ENCODE measurements at places on chromosomes 6 and 20.
A peak's percentile ranks its signal among the peaks of the same experiment; 100 is the strongest.

DNA sequence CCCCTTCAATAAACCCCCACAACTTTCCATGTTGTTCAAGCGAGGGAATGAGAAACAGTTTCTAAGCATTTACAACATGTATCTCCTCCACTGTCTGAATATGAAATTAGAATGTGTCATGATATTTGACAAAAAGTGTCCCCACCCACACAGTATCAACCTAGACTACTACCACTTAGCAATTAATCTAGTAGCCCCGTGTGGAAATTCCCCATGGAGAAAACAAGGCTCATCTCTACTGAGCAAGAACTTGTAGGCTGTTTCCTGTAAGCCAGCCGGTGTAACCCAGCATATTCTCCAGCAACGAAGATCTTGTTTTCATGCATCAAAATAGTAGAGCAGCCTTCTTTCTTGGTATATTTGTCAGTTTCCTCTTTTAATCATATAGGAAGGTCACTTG lies 115.0 kb downstream of the IRF4 start:
- peak; percentile 70 for DNase-seq

DNA sequence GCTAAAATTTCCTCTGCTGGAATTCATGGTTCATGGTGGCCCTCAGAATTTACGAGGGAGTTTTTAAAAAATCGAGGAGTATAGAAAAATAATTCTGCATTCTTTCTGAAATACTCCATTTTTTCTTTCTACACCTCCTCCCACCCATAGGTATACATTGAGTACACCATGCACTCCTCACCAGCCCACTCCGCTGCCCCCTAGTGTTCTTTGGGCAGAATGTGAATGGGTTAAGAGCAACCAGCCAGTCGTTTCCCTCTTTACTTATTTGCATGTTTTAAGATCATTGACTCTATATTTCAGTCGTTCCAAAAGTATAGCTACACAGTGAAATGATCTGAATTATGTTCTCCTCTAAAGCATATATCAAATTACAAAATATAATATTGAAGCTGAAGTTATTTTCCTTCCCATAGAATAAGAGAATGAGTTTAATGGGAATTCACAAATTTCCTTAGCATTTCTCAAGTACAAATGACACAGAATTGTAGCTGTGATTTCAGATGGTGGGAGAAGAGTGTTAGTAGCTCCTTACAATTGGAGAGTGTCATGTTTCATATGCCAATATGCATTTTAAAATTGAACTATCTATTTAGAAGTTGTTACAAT lies 977.7 kb upstream of the SLC35B3 start:
- DNase-seq, result peak; percentile 3

DNA sequence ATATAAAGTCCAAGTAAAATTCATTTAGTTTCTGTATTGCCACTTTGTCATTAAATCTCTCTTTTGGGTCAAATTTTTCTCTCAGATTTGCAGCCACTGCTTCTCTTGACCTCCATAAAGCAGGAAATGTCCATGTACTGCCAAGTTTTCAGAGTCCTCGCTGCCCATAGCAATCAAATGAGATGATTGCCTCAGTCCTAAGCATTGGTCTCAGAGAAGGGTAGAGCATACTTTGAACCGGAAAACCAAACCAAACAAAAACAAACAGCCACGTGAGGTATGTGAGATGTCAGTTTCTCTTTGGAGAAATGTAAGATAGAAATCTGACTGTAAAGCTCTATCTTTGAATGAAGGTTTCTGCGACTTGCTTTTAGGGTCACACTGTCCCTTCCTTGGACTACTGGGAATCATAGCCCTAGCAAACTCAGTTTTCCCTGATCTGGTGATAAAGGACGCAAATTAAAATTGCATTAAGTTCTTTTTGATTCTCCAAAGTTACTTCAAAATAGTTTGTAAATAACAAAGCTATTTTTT lies 505.4 kb upstream of the CITED2 start:
- DNase-seq, result no peak

- no peak for DNase-seq
Measured at GRCh38 chr6:100663219-100663863, 198.6 kb upstream of the SIM1 start.

GRCh38 chr6:39428152-39428551 lies 105.7 kb upstream of the KCNK16 start:
- DNase-seq, result no peak

DNA sequence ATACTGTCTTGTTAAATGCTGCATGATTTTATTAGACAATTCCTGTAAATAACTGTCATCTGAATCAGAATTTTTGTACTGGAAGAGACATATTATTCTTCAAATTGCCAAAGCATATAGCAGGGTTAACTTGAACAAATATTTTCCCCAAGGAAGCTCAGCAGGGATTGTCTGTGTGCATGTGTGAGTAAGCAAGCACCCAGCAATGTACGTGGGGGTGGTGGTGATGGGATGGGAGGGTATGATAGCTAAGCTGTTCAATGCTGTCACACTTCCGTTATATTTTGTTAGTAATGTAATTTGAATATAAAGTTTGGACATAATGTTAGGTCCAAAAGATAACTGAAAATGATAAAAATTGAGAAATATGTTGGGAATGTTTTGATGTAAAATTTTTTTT lies 118.1 kb downstream of the MYB start:
- DNase-seq, result no peak

GRCh38 chr6:31580807-31581433 lies 1.3 kb downstream of the LTB start:
- DNase-seq, result peak; percentile 78

All from stimulated activated CD4-positive, alpha-beta T cell treated with anti-CD3 and anti-CD28 coated beads, Interleukin-12 subunit alpha, Interleukin-12 subunit beta, amount 100 ng/mL, for 48 hours (primary cell).